ENCODE measurements at places on chromosomes 5 and 9. TPM values are rescaled to one million over a fixed set of nuclear protein-coding genes. Genes with fewer than 3 reads are reported as not detected.

Gene TLE4
- total RNA-seq, result 31.4 TPM

Gene C9orf153
- total RNA-seq, result 0.66 TPM

Gene LCN6
- not detected for total RNA-seq

Gene BRINP1
- not detected for total RNA-seq

DNA sequence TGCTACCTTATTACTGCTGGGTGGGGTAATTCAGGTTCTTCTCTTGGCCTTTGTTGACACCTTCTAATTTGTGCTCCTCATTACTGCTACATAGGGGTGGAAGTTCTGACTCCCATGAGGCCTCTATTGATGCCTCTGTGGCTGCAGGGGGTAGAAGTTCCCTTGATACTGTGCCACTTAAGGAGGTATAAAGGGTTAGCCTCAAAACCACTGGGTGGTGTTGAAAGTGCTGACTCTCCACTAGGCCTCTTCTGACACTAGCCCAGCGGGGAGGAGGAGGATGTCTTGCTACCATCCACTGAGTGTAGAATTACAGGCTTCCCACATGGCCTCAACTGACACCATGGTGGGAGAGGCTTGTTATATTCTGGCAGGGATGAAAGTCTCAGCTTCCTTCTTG, 36.7 kb upstream of the CCDC112 start:
- DNase-seq, result no peak

GRCh38 chr5:133758641-133759040, 146.3 kb upstream of the FSTL4 start:
- no peak for DNase-seq

GRCh38 chr5:147576646-147577535, 67.0 kb upstream of the DPYSL3 start:
- peak; percentile 45 for DNase-seq

- no peak for DNase-seq
These were observed 34.3 kb downstream of the PCA3 start for GRCh38 chr9:76798527-76798926.

- DNase-seq, result no peak
These were observed 44.8 kb downstream of the PLCXD3 start for GRCh38 chr5:41465493-41466171.

Measured in endothelial cell of umbilical vein (primary cell).